ENCODE measurements at places on chromosomes 3 and 15. TPM values are rescaled to one million over a fixed set of nuclear protein-coding genes. Genes with fewer than 3 reads are reported as not detected.

Gene SAXO2
- not detected for total RNA-seq

Gene AP3B2
- 0.26 TPM for total RNA-seq

Gene SLC2A2
- total RNA-seq: not detected

Gene PIERCE2
- total RNA-seq: 6.5 TPM

Gene CKMT1B
- total RNA-seq: not detected
